AG08395 (cell line): ENCODE measurements at places on chromosomes 4 and X.

DNA sequence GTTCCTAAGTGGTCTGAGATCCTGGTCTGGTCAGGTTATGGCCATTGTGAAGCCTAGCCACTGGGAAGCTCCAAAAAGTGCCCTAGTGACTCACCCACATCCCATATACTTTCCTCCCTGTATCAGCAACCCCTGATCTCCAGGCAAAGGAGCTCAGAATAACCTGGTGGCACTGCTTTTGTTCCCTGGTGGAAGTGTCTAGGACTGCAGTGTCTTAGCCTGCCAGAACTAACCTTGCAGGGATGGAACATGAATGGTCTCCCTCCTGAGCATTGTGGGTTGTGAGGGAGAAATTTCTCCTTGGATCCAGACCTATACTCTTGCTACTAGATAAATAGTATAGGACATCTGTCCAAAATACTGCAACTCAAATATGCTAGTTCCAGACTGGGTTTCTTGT is 27.9 kb upstream of the WDR1 start:
- no peak for DNase-seq

DNA sequence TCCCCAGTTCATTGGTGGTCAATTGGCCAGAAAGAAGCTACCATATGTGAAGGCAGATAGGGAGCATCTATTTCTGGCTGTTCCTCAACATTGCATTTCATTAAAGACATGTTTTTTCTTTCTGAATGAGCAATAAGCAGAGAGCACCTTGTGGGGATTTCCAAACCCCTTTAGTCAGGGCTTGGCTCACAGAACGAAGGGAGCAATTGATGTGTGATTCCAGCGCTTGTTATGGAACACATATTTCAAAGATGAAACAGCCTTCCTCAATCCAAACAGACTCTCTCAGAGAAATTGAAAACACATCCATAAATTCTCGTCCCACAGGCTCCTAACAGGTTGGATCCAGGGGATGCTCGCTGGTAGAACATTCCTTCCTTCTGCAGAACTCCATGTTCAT is 84.1 kb downstream of the CLCN4 start:
- DNase-seq, result peak; percentile 45

GRCh38 chr4:110641218-110641617 is 18.3 kb upstream of the PITX2 start:
- DNase-seq, result no peak

- DNase-seq, result no peak
These were observed 87.7 kb downstream of the COL25A1 start for GRCh38 chr4:109214622-109215301.

DNA sequence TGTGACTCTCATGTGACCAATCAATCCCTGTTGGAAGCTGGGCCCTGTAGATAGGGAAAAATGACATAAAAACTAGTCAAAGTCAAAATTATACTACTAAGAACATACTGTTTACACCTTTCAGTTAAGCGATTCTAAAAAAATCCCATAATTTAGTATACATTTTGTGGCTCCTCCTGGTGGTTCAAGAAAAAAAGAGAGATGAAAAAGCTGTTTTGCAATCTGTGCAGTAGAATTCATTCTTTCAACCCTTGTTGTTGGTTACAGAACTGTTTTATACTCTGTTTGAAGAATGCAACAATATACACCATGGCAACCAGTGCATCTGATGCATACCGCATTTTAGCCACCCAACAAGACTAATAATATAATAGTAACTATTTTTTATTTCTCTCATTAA is 66.8 kb upstream of the ANK2 start:
- peak; percentile 23 for DNase-seq

DNA sequence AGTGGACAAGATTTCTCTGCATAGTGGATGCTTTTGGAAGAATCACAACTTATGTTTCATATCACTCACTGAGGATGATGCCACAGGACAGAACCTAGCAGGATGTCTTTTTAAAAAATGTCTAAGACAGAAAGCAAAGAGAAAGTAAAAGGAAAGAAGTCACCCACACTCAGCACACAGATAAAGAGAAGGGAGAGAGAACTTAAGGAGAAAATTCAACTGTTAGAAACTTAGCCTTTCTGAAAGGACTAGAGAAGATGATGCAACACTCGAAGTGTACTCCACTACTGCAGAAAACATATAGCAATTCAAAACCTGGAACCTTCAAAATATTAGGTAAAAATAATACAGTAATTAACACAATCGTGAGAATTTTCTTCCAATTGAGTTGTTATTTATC is 52.8 kb upstream of the STK26 start:
- DNase-seq, result no peak

- no peak for DNase-seq
These were observed 145.0 kb downstream of the SPCS3 start for GRCh38 chr4:176464748-176465147.

DNA sequence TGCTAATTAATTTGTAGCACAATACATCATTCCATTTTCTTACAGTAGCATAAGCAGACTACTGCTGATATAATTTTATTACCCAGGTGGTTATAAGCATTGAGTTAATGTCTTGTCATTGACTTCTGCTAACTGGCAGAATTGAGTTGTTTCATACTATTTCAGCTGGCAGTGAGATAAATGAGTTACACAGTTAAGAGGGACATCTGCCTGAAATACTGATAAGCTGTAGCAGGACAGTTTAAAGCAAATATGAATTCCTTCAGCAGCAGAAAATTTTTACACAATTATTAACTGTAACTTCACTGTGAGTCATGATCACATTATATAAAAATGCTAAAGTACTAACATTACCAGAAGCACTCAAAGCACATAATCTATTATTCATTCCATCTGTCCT is 326.8 kb downstream of the INPP4B start:
- no peak for DNase-seq

GRCh38 chr4:37803348-37803973 is 23.0 kb upstream of the PGM2 start:
- peak; percentile 36 for DNase-seq

GRCh38 chr4:186688150-186688943 is 35.3 kb downstream of the FAT1 start:
- DNase-seq, result no peak

DNA sequence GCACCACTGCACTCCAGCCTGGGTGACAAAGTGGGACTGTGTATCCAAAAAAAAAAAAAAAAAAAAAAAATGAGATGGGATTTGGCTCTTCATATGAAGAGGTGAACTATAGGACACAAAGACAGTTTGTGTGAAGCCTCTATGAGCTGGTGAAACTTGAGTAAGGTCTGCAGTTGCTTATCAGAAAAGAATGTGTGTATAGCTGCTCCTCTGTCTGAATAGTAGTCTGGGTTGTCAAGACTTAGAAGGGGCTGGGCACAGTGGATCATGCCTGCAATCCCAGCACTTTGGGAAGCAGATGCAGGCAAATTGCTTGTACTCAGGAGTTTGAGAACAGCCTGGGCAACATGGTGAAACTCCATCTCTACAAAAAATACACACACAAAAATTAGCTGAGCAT is 82.8 kb downstream of the ARSF start:
- no peak for DNase-seq

GRCh38 chr4:1691737-1692373 is 7.7 kb upstream of the FAM53A start:
- no peak for DNase-seq

- no peak for DNase-seq
These were observed 33.6 kb upstream of the TBC1D9 start for GRCh38 chr4:140789759-140790158.

GRCh38 chr4:112341033-112341432 is 43.9 kb downstream of the ALPK1 start:
- DNase-seq, result no peak

DNA sequence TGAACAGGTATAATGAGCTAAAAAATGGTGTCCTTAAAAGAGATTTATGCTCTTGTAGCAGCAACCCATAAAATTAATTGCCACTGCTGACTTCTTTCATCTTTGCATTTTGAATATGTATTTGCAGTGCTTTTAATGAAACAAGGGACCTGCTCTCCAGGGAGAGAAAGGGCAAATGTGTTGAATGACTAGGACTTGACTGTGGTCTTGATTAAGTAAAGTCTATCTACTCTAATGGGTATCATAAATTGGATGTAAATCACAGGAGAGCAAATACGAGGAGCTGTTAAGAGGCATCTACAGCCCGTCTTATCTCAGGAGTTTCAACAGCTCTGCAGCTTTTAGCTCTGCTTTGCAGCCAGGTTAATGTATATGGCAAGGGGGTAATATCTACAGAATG is 216.4 kb downstream of the PALLD start:
- no peak for DNase-seq

GRCh38 chrX:136759968-136760367 is 20.8 kb downstream of the ARHGEF6 start:
- no peak for DNase-seq

- DNase-seq, result no peak
These were observed 64.7 kb upstream of the NKX1-1 start for GRCh38 chr4:1470816-1471442.

GRCh38 chr4:72846280-72847111 is 223.0 kb downstream of the COX18 start:
- DNase-seq, result no peak
